ENCODE measurements at places on chromosomes 13 and 19.

- DNase-seq, result no peak
Measured at GRCh38 chr13:111904701-111905608, 162.0 kb upstream of the SOX1 start.

GRCh38 chr13:33251131-33251661 is 34.4 kb downstream of the STARD13 start:
- no peak for DNase-seq

- no peak for DNase-seq
Measured at GRCh38 chr13:51801631-51802099, 2.3 kb downstream of the DHRS12 start.

DNA sequence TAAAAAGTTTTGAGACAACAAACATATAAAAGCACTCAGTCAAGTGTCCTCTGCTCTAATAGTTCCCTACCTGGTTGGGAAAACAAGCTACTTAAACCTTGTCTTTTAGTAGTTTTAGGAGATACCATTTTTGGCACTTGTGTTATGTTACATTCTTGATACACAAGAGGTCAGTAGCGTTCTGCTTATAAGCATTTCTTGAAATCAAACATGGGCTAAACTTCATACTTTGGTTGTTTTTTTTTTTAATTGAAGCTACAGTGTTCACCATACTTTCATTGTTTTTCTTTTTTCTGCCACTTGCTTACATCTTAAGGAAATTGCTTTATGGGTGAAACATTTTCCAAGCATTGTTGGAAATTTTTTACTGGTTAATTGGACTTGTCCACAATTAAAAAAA is 12.9 kb downstream of the NHLRC3 start:
- DNase-seq, result no peak

GRCh38 chr19:49061445-49061844 is 3.2 kb downstream of the NTF4 start:
- no peak for DNase-seq

DNA sequence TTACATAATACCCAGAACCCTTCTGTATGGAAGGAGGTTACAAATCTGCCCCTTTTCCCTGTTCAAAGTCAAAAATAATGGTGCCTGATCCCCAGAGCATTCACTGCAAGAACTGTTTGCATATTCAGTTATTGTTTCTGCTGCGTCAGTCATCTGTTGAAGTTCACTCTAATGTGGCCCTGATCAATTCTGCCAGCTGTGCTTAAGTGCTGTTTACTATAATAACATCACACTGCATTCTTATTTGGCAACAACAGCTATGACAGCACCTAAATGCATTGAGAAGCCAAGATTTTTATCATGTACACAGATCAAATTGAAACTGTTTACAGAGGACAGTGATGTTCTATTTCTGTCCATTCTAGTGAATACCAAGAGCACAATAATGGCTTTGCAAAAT is 115.9 kb downstream of the DACH1 start:
- no peak for DNase-seq

DNA sequence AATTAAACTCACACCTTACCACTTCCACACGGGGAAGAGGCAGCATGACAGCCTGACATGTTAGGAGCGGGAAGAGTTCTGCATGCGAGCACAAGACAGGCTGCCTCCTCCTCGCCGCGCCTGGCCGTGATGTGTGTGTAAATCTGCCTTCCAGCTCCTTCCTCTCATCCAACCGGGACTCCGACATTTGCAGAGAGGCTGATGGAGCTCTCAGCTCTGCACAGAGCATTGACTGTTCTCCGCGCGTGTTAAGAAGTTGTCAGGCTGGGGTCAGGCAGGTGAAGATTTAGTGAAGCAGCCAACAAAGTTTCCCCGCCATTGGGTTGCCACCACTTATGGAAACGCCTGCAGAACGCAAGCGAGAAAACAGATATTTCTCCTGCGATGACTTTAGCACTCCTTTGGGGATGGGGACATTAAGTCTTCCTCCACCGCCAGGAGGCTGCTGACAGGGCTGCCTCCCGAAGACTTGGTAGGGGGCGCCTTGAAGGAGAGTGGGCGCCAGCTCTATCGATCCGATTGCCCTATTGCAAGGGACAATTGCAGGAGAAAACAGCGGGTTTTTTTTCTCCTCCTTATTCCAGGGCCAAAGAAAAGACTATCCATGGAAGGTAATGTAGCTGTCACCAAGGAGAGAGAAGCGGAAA is 213.9 kb upstream of the TSHZ3 start:
- no peak for DNase-seq

DNA sequence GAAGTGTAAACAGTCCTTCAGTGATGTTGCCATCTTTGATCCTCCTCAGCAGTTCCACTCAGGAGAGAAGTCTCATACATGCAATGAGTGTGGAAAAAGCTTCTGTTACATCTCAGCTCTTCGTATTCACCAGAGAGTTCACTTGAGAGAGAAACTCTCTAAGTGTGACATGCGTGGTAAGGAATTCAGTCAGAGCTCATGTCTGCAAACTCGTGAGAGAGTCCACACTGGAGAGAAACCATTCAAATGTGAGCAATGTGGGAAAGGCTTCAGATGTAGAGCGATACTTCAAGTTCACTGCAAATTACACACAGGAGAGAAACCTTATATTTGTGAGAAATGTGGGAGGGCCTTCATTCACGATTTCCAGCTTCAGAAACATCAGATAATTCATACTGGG is 7.7 kb downstream of the ZNF230 start:
- no peak for DNase-seq

GRCh38 chr19:7953060-7953459 is 9.6 kb upstream of the TIMM44 start:
- no peak for DNase-seq

DNA sequence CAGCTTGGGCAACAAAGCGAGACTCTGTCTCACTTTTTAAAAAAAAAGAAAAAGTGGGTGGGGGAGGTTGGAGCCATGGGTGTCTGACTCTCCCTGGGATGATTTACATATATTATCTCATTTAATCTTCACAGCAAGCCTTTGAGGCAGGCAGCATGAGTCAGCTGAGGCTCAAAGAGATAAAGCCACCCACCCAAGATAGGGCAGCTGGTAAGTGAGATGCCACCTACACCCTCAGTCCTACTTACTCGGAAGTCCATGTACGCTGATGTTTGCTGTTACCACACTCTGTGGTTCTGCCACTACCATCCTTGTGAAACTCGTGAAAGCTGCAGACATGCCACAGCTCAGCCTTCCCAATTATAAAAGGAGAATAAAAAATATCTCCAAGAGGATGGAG is 142.0 kb upstream of the TSHZ3 start:
- no peak for DNase-seq

- no peak for DNase-seq
Measured at GRCh38 chr13:27569405-27569804, 50.9 kb downstream of the LNX2 start.

DNA sequence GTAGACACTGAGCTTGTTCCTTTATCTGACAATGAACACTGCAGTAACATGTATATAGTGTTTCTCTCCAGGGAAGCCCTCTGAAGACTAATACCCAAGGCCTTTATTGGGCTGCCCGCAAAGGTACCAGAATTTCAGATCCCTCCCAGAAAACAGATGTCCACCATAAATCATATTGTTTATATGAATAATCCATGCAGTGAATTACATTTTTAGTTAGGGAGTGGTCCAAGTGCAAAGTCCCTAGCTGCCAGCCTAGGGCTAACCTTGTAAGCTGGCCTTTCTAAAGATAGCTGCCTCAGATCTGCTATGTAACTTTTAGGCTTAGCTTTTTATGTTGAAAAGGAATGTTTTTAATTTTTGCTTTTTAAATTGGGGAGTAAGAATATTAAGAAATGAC is 44.7 kb downstream of the TDRD3 start:
- DNase-seq, result no peak

GRCh38 chr13:64684685-64685431 is 2545.3 kb downstream of the PCDH9 start:
- DNase-seq, result no peak

- DNase-seq, result no peak
Measured at GRCh38 chr19:50722201-50723013, 757 bp upstream of the CLEC11A start.

All from T follicular helper cell (primary cell).